Activated T-helper 2 cell treated with anti-CD3 and anti-CD28 coated beads, Interferon-gamma antibody, Interleukin-2, Interleukin-4, amounts not matched to agents 10 μg/mL and 5 μg/mL and 100 μg/mL, durations not matched to agents 14 hours and 24 hours and 36 hours (primary cell): ENCODE measurements at places on chromosomes 13 and 19.
A peak's percentile ranks its signal among the peaks of the same experiment; 100 is the strongest.

GRCh38 chr13:45373162-45373547 is 32.2 kb upstream of the TPT1 start:
- no peak for DNase-seq

- no peak for DNase-seq
These were observed 3.9 kb downstream of the SBNO2 start for GRCh38 chr19:1169921-1170885.

DNA sequence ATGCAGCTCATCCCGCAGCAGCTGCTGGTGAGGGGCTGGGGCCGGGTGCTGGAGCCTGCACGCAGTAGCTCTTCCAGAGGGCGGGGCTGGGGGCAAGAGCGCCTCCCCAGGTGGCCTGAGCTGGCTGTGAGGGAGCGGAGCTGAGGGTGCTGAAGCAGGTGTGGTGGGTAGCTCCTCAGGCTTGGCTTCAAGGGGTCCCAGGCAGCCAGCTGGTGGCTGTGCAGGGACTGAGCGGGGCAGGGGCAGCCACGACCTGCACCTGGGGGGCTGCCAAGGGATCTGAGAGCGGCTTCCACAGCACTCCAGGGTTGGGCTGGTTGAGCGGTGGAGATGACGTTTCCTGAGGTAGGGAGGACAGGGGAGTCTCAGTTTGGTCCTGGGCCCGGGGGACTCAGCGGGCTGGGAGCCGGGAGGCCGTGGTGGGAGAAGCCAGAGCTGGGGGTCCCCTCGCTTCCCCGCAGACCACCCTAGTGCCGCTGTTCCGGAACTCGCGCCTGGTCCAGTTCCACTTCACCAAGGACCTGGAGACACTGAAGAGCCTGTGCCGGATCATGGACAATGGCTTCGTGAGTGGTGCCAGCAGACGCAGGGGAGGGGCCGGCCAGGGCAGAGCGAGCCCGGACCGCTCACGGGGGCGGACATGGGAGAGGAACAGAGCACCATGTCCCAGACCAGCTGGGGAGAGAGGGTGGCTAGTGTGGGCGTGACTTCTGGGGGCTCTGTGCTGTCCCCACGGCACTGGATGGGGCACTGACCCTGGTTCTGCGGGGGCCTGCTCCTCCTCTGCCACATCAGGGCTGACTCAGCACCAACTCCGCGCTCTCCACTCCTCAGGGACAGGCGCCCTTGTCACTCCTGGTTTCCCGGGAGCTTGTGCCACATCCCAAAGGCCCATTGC is 7.4 kb downstream of the PTOV1 start:
- DNase-seq, result no peak

GRCh38 chr13:113848431-113849260 is 15.2 kb downstream of the GAS6 start:
- no peak for DNase-seq

DNA sequence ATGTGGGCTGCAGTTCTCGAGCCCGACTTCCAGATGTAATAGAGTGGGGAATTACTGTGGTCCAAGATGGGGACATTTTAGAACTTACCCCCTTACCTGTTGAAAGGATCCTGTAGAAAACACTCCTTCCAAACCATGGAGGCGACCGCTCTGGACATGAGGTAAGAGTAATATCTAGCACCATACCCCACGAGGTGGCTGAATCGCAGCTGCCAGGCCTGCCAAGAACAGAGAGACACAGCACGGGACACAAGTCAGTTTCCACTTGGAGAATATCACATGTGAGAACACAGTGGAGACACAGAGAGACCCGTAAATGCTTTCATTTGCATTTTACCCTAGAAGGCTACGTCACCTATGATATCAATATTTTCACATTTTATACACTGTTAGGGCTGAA is 129.2 kb downstream of the MIPEP start:
- DNase-seq, result no peak

DNA sequence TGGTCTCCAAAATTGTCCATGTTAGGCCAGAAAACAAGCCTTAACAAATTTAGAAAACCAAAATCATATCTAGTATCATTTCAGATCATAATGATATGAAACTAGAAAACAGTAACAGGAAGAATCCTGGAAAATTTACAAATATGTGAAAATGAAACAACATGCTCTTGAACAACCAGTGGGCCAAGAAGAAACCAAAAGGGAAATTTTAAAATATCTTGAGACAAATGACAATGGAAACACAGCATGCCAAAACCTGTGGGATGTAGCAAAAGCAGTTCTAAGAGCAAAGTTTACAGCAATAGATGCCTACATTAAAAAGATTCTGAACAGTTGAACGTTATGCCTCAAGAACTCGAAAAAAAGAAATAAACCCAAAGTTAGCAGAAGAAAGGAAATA is 32.6 kb downstream of the VWA8 start:
- DNase-seq, result no peak

GRCh38 chr13:30486230-30487074 is 20.7 kb upstream of the HMGB1 start:
- no peak for DNase-seq

GRCh38 chr13:101383595-101383994 is 32.7 kb downstream of the NALCN start:
- no peak for DNase-seq

GRCh38 chr19:6026390-6027227 is 48.7 kb upstream of the RANBP3 start:
- DNase-seq, result no peak

DNA sequence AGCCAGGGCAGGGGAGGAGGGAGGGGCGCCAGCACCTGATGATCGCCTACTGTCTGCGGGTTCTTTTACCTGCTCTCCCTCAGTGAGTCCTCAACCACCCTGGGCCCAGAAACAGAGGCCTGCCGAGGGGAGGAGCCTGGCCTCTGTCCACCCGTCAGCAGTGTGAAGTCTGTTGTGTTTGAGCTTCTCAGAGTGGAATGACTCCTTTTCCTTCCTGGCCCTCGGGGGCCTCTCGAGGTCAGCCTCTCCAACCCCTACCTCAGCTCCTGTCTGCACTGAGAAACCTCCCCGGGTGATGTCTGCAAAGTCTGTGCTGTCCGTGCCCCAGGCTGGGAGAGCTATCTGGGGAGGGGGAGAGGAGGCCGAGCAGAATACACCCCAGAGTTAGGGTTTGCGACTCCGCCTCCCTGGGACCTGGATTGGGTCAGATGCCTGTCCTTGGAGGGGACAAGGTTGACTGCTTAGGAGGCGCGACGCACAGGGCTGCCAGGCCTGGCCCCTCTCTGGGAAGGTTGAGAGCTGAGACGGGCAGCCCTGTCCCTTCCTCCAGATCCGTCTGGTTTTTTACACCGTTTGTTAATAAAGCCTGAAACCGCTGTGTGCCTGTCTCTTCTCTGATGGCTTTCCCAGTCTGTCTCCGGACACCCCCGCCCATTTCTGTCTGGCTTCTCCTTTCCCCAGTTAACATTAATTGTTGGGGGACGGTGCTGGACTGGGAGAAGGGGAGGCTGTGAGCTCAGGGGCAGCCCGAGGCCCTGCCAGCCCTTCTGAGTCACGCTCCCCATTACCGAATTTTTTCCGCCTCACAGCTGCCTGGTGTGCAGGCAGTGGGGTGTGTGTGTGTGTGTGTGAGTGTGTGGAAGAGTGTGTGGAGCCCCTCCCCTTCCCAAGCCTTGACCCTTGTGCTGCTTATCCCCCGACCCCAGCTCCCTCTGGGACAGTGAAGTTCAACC is 989 bp upstream of the SSC5D start:
- DNase-seq, result no peak

DNA sequence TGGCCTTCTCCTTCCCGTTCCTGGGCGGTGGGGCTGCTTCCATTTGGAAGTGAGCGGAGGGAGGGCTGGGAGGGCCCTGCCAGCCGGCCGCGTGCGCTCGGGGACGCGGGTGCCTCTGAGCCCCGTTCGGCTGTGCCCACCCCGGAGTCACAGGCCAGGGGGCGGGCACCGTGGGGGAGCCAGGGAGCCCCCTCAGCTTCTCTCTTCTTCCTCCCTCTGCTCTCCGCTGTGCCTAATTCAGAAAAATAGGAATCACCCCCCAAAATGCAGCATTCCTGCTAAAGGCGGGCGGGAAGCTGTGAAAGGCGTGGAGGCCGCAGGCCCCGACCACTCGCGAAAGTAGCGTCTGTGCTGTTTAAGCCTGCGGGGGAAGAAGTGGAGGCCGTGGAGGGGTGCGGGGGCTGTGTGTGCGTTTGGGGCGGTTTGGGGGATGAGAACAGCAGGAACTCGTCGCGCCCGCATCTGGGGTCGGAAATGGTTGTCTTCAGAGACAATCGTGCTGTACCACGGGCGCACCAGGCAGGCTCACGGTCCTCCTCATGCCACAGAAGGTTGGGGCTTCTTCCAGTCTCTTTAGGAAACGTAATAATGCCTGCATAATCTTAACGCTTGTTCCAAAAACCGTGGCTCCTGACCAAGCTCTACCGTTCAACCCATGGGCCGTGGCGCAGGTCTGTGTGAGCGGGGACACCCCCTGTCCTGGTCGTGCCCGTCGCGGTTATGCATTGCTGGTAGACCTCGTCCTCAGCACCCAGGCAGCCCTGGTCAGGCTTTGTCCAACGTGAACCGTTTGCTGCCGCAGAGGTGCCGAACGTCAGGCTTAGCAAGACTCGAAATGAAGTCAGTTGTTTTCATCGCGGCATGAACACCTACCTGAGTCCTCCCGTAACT is 110.4 kb upstream of the SOX1 start:
- DNase-seq, result no peak

DNA sequence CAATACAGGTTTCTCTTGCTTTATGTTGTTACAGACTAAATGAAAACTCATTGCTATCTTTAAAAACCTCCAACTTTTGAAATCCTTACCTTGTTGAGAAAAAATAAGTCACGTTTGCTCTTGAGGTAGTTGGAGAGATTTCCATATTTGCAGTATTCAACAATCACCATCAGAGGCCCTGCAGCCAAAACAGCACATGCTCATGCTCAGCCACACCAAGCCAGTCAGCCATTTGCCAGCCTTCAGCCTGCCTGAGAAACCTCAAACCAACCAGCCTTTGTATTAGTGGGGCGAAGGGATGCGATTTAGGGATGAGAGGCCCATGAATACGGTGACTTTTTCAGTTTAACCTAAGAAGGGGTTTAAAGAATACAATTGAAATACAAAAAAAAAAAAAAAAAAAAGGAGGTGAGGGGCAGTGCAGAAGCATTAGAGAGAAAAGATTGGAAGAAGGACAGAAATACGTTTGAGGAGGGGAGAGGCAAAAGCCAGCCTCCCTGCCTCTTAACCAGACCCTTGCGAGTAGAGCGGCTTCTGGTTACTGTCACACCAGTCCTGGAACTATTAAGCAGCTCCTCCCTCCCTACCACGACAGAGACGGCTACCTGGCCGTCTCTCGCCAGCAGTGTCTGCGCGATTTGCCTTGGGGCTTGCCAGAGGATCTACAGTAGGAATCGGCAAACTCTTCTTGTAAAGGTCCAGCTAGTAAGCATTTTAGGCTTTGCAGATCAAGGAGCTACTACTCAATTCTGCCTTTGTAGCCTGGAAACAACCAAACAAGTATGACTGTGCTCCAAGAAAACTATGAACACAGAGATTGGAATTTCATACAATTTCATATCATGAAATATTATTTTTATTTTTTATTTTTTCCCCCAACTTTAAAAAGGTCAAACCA is 167.3 kb downstream of the FLT1 start:
- no peak for DNase-seq

DNA sequence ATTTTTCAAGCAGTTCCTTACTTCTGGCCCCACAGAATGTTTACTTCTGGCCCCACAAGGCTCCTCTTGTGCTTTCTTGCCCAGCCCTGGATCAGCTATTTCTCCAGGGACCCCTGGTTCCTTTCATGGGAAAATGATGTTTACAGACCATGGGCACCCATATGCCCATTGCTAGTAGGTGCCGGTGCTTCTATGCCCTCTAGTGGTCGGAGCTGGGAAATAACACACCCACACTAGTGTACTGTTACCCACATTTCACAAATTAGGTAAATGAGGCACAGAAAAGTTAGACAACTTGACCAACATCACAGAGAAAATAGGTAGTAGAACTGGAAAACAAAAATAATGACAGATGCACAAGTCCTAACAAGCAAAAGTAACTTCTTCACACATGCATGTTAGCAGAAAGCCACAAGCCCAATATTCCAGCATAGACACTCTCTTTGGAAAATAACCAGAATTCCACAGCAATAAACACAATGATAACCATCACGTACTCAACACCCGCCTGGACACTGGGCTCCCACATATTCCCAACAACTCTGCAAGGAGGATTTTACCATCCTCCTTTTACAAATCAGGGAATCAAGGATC is 1.3 kb upstream of the CEACAM6 start:
- DNase-seq, result peak; percentile 48

DNA sequence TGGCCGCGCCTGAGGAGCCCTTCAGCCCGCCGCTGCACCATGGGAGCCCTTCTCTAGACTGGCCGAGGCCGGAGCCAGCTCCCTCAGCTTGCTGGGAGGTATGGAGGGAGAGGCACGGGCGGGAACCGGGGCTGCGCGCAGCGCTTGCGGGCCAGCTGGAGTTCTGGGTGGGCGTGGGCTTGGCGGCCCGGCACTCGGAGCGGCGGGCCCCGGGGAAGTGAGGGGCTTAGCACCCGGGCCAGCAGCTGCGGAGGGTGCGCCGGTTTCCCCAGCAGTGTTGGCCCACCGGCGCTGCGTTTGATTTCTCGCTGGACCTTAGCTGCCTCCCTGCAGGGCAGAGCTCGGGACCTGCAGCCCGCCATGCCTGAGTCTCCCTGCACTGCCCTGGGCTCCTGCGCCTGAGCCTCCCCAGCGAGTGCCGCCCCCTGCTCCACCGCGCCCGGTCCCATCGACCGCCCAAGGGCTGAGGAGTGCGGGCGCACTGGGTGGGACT is 1890.0 kb upstream of the PCDH20 start:
- DNase-seq, result no peak

DNA sequence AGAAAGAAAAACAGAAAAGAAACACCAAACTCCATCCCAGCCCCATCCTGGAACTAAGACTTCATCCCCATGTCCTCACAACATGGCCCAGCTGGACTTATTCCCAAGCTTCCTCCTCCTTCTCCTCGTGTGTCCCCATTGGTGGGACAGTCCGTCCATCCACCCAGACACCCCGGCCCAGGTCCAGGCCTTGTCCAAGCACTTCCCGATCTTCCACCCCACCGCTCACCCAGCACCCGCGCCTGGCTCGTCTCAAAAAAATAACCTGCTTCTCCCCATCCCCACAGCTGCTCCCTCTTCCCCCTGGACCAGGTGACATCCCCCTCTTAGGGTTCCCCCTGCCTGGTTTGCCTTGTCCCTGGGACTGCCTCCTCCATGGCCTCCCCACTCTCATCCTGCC is 1.4 kb upstream of the FCER2 start:
- no peak for DNase-seq

DNA sequence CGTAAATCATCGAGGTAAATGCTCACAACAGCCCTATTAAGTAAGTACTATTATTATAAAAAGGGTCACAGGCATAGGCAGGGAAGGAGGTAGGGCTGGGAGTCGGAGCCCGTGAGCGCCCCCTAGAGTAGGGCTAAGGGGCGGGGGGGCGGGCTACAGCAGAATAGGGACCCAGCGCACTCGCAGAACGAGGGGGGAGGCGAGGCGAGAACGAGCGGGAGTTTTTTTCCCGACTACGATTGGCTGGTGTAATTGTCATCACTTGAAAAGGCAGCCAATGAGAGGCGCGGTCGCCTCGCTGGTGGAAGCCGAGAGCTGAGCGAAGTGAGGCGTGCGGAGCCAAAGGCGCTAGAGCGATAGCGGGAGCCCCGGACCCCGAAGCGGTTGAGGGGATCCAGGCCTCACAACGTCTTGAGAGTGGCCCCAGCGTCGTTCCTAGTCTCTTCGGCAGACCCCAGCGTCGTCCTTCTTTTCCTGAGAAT is 24.2 kb downstream of the KEAP1 start:
- DNase-seq, result peak; percentile 86
